ENCODE measurements at places on chromosomes 4 and X.

GRCh38 chr4:1684506-1685234 is 557 bp upstream of the FAM53A start:
- DNase-seq = no peak

DNA sequence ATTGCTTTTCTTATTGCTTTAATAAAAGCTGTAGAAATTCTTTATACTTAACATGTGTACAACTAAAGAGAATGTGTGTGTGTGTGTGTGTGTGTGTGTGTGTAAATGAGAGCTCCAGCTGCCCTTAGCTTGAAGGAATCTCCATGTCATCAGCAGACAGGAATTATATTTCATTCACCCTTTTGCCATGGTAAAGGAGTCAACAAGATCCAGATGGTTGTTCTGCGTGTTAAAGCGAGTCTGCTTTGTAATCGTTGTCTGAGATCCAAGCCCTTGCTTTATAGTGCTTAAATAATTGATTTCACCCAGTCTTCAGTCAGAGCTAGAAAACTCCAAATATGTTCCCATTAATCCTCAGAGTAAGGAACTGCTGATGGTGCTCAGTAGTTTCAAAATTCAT is 285.5 kb downstream of the PDGFC start:
- no peak for DNase-seq

DNA sequence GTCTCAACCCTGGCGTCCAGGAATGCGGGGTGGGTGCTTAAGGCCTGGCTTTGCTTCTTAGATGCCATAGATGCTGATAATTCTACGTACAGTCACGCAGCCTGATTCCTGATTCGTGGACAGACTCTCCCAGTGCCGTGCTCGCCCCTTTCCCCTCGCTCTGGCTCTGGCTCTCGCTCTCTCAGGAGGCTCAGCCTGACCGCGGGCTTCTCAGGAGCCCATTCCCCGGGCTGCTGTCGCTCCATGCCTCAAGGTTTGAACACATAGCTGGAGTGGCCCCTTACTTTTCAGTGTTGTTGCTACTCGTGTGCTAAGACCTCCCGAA is 59.2 kb upstream of the ZC4H2 start:
- DNase-seq = no peak

- no peak for DNase-seq
Observed at GRCh38 chr4:77177199-77177598, 20.2 kb downstream of the CCNG2 start.

- no peak for DNase-seq
Observed at GRCh38 chr4:139154538-139154937, 22.5 kb downstream of the ELF2 start.

- no peak for DNase-seq
Observed at GRCh38 chr4:112735474-112735951, 98.6 kb downstream of the LARP7 start.

Measured in stimulated activated CD4-positive, alpha-beta T cell treated with anti-CD3 and anti-CD28 coated beads, Interleukin-1b, Interleukin-23, amount 100 ng/mL, for 1 hour (primary cell).